ENCODE measurements at places on chromosomes 11 and 22. TPM values are rescaled to one million over a fixed set of nuclear protein-coding genes. Genes with fewer than 3 reads are reported as not detected.

CRYBA4 gene
- total RNA-seq: not detected

- DNase-seq: no peak
Measured at GRCh38 chr11:2189938-2190656, 18.5 kb upstream of the TH start.

DNA sequence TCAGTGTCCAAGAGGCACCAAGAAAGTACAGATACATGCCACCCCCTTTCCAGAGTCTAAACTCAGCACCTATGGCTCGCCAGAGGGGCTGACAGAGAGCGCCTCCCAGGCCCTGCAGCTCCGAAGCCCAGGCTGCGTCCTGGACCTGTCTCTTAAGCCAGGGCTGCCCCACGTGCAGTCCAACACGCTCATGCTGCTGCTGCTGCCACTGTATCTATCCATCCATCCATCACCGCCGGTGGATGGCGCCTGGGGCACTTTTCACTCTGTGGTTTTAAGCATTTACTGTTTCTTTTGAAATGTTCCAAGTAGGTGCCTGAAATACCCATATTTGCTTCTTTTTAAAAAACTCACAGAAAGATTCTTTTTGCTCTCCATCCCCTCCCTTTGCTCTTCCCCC lies 41.8 kb downstream of the MACROD1 start:
- DNase-seq: no peak

- DNase-seq: no peak
Measured at GRCh38 chr22:26065847-26066246, 103.4 kb upstream of the SEZ6L start.

- DNase-seq: no peak
Measured at GRCh38 chr11:14672635-14673034, 29.0 kb downstream of the PDE3B start.
